T-cell (primary cell): ENCODE measurements at places on chromosomes 3 and 15. TPM values are rescaled to one million over a fixed set of nuclear protein-coding genes. Genes with fewer than 3 reads are reported as not detected.

The BDH1 gene
- total RNA-seq: 74.7 TPM

GRCh38 chr3:49727924-49728361, 4.2 kb upstream of the GMPPB start:
- no peak overlapping the region for H3K27ac ChIP-seq
- peaks cover 16% of the 10 kb centered on the region for H3K4me1 ChIP-seq
- H3K4me3 ChIP-seq: no peak overlapping the region
- H3K36me3 ChIP-seq: peaks cover 31% of the 10 kb centered on the region
- DNase-seq: no peak
- H3K27me3 ChIP-seq: no peaks in the 10 kb centered on the region

GRCh38 chr3:73893089-73893488, 268.3 kb upstream of the PDZRN3 start:
- H3K27me3 ChIP-seq: no peaks in the 10 kb centered on the region
- H3K36me3 ChIP-seq: no peaks in the 10 kb centered on the region
- H3K27ac ChIP-seq: no peak overlapping the region
- H3K4me3 ChIP-seq: no peak overlapping the region
- DNase-seq: no peak

The CCDC50 gene
- 9.7 TPM for total RNA-seq

- H3K4me1 ChIP-seq: no peaks in the 10 kb centered on the region
- no peaks in the 10 kb centered on the region for H3K27me3 ChIP-seq
- H3K4me3 ChIP-seq: no peak overlapping the region
These were observed 88.1 kb downstream of the MAGI1 start for GRCh38 chr3:65950340-65951326.

The CEP19 gene
- total RNA-seq: 3.3 TPM

- no peak overlapping the region for H3K27ac ChIP-seq
- H3K4me1 ChIP-seq: peaks cover 12% of the 10 kb centered on the region
- H3K27me3 ChIP-seq: peaks cover 6% of the 10 kb centered on the region
These were observed 619 bp upstream of the CMTM8 start for GRCh38 chr3:32237670-32238452.

GRCh38 chr3:172355836-172356235, 92.4 kb downstream of the GHSR start:
- no peaks in the 10 kb centered on the region for H3K27me3 ChIP-seq
- no peak overlapping the region for H3K27ac ChIP-seq
- no peak overlapping the region for H3K4me3 ChIP-seq
- no peak for DNase-seq

GRCh38 chr15:87549296-87549695, 707.2 kb downstream of the NTRK3 start:
- H3K27me3 ChIP-seq: no peaks in the 10 kb centered on the region
- H3K36me3 ChIP-seq: no peaks in the 10 kb centered on the region
- H3K4me3 ChIP-seq: no peak overlapping the region
- H3K4me1 ChIP-seq: no peaks in the 10 kb centered on the region
- no peak overlapping the region for H3K27ac ChIP-seq

The ALDH1A3 gene
- total RNA-seq: 1.2 TPM

GRCh38 chr3:23303601-23304217, 100.6 kb downstream of the UBE2E2 start:
- no peak overlapping the region for H3K4me3 ChIP-seq
- DNase-seq: no peak
- no peaks in the 10 kb centered on the region for H3K4me1 ChIP-seq
- H3K27ac ChIP-seq: no peak overlapping the region
- H3K27me3 ChIP-seq: no peaks in the 10 kb centered on the region

GRCh38 chr15:90159213-90159612, 41.9 kb upstream of the SEMA4B start:
- H3K27me3 ChIP-seq: peaks cover 7% of the 10 kb centered on the region
- no peaks in the 10 kb centered on the region for H3K36me3 ChIP-seq
- no peak overlapping the region for H3K4me3 ChIP-seq
- peaks cover 2% of the 10 kb centered on the region for H3K4me1 ChIP-seq

DNA sequence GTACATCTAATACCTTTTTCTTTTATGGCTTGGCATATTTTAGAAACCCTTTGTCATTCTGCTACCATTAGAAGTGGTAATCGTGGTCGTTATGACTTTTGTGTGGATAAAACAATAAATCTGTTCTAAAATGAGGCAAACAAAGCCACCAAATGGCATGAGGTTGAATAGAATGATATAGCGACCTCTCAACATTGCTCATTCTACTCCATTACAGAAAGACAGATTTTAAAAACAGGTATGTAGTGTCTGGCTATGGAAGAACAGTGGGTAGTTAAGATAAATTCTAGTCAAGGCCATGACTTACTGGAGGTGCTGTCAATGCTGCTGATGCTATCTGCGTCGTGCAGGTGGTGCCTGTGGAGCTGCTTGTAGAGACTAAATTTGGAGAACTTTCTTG, 123.2 kb downstream of the PLD1 start:
- no peak overlapping the region for H3K27ac ChIP-seq
- H3K36me3 ChIP-seq: no peaks in the 10 kb centered on the region
- no peak for DNase-seq
- no peaks in the 10 kb centered on the region for H3K27me3 ChIP-seq
- no peaks in the 10 kb centered on the region for H3K4me1 ChIP-seq

- no peak for DNase-seq
- H3K4me3 ChIP-seq: no peak overlapping the region
- H3K27ac ChIP-seq: no peak overlapping the region
- H3K36me3 ChIP-seq: no peaks in the 10 kb centered on the region
These were observed 123.1 kb downstream of the RYR3 start for GRCh38 chr15:33433821-33434220.

- H3K4me3 ChIP-seq: no peak overlapping the region
- no peak overlapping the region for H3K27ac ChIP-seq
- no peak for DNase-seq
- no peaks in the 10 kb centered on the region for H3K27me3 ChIP-seq
These were observed 35.7 kb upstream of the ACTL6A start for GRCh38 chr3:179526989-179527391.

GRCh38 chr3:194007592-194008337, 128.2 kb upstream of the HES1 start:
- no peaks in the 10 kb centered on the region for H3K4me1 ChIP-seq
- peaks cover 28% of the 10 kb centered on the region for H3K27me3 ChIP-seq
- H3K27ac ChIP-seq: no peak overlapping the region
- no peak for DNase-seq

DNA sequence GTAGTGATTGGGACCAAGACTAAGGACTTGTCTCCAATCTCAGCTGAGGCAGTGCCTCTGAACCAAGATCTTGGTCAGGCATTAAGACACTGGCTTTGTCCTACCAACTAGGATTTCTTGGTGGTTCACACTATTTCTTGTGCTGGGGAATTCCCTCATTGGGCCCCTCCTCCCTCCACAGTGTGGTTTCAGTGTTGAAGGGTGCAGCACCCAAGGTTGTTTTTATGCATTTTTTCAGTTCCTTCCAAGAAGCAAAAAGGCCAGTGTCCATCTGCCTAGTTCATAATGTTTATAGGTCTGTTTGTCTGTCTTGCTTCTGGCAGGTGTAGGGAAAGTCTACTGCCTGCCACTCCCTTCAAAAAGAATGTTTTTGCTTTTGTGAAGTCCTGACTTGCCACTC, 10.6 kb upstream of the ITPKA start:
- peak overlapping the region; percentile 23 for H3K4me3 ChIP-seq
- peaks cover 29% of the 10 kb centered on the region for H3K4me1 ChIP-seq
- peak overlapping the region; percentile 64 for H3K27ac ChIP-seq
- DNase-seq: no peak

DNA sequence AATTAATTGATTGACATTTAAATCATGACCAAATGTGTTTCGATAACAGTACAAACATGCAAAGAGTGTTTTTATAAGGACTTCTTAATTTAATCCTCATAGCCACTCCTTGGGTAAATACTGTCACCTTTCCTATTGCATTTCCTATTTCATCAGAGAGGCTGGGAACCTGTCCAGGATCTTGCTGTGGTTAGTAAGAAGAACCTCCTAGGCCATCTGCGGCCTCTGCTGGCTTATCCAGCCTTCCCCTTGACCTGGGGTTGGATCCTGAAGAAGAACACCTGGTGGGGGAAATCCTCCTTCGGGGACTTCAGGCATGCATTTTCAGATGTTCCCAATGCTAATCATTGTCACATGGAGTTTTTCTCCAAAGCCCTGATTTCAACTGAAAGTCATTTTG, 25.5 kb downstream of the GLDN start:
- H3K27ac ChIP-seq: no peak overlapping the region
- no peak overlapping the region for H3K4me3 ChIP-seq
- peaks cover 2% of the 10 kb centered on the region for H3K27me3 ChIP-seq
- H3K4me1 ChIP-seq: no peaks in the 10 kb centered on the region
- DNase-seq: no peak
- H3K36me3 ChIP-seq: no peaks in the 10 kb centered on the region

The TASOR gene
- 78.5 TPM for total RNA-seq

The LRRC34 gene
- total RNA-seq: 0.96 TPM

The GOLGA8G gene
- 0.46 TPM for total RNA-seq

DNA sequence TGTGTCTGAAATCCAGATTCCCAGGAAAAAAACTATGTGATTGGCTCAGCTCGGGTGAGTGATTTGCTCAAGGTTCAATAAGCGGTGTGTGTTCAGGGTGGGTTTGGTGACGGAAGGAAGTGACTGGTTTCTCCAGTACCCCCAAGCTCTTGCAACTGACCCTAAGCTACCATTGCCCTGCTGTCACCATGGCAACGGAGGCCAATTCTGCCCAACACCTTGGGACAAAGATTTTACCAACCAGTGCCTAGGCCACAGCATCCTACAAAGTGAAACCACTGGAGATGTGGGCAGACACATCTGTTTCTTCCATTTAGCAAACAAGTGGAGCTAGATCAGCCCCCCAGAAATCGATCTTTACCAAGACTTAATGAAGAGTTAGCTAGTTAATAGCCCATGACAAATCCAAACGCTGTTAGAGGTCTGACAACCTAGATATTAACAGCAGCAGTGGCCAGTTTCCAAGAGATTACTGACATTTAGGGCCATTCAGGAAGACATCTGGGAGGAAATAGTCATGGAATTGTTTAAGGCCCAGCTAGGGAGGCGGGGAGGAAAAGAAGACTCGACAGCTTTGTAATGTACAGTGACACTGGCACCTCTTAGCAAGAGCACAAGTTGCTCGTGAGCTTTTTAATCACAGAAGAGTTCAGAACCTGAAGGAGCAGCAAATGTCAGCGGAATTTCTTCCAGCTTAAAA, 195.9 kb downstream of the SLCO3A1 start:
- H3K36me3 ChIP-seq: no peaks in the 10 kb centered on the region
- H3K27ac ChIP-seq: no peak overlapping the region
- no peaks in the 10 kb centered on the region for H3K4me1 ChIP-seq
- no peak for DNase-seq

GRCh38 chr15:31513178-31513577, 186.5 kb downstream of the KLF13 start:
- no peak overlapping the region for H3K4me3 ChIP-seq
- peaks cover 27% of the 10 kb centered on the region for H3K27me3 ChIP-seq
- H3K27ac ChIP-seq: no peak overlapping the region
- peaks cover 9% of the 10 kb centered on the region for H3K4me1 ChIP-seq

The RAD18 gene
- total RNA-seq: 16.5 TPM

GRCh38 chr15:98787194-98787593, 138.9 kb downstream of the IGF1R start:
- H3K36me3 ChIP-seq: no peaks in the 10 kb centered on the region
- peaks cover 5% of the 10 kb centered on the region for H3K4me1 ChIP-seq
- no peak overlapping the region for H3K4me3 ChIP-seq
- H3K27me3 ChIP-seq: no peaks in the 10 kb centered on the region
- DNase-seq: no peak

GRCh38 chr3:134652886-134653630, 2.2 kb upstream of the KY start:
- H3K4me1 ChIP-seq: no peaks in the 10 kb centered on the region
- peaks cover 31% of the 10 kb centered on the region for H3K27me3 ChIP-seq
- H3K4me3 ChIP-seq: no peak overlapping the region
- no peak for DNase-seq
- no peaks in the 10 kb centered on the region for H3K36me3 ChIP-seq

DNA sequence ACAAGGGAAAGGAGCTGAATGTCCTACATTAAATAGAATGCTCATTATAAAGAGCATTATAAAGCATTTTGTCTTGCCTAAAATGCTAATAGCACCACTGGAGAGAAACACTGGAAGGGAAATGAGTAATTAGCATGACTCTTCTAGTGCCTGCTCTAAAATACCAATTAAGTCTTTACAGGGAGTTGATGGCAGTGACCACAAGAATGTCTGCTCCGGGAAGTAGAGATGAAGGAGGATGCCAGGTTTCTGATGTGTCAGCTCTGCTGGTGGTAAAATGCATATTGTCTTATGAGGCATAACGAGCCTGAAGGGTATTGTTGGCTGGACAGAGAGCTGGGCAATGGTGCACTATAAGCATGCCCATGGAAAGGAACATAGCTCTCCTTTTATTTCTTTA, 49.5 kb downstream of the MYLK start:
- H3K4me1 ChIP-seq: no peaks in the 10 kb centered on the region
- no peak overlapping the region for H3K27ac ChIP-seq
- no peaks in the 10 kb centered on the region for H3K27me3 ChIP-seq
- H3K36me3 ChIP-seq: no peaks in the 10 kb centered on the region

DNA sequence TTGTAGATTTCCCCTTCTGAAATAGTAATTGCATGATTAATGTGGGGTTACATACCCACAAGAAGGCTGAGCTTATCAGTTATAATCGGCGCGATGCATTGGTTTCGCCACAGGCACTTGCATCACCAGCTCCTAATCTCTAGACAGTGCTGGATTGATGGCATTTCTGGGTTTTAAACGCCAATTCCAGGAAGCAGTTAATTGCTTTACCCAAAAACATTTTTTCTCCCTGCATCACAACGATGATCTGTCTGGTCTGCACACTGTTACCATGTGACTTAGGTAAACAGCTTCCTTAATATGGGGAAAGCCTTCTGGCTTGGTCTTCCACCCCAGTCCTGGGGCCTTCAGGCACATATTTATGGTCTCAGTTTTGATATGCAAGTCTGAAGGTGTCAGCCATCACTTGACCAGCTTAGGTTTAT, 70.0 kb upstream of the HEG1 start:
- DNase-seq: no peak
- no peaks in the 10 kb centered on the region for H3K27me3 ChIP-seq
- H3K4me1 ChIP-seq: peaks cover under 1% of the 10 kb centered on the region
- H3K4me3 ChIP-seq: no peak overlapping the region

DNA sequence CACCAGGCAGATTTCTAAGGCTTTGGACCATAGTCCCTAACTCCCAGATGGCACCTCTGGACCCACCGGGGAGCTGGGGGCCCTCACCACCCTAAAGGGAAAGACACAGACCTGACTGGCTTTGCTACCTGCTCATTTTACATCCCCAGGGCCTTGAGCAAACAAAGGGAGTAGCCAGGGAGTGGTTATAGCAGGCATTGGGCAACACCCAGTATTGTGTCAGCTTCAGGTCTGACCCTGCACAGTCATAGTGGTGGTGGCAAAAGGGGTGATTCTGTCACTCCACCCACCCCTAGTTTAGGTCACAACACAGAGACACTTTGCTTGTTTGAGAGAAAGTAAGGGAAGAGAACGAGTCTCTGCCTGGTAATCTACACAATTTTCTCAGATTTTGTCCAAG, 352.5 kb downstream of the DIPK2A start:
- H3K4me3 ChIP-seq: no peak overlapping the region
- DNase-seq: no peak
- H3K4me1 ChIP-seq: no peaks in the 10 kb centered on the region
- no peak overlapping the region for H3K27ac ChIP-seq

The RLBP1 gene
- not detected for total RNA-seq
